ENCODE measurements at places on chromosomes 5 and 9. TPM values are rescaled to one million over a fixed set of nuclear protein-coding genes. Genes with fewer than 3 reads are reported as not detected.

GRCh38 chr5:123500471-123500870 lies 11.5 kb upstream of the CSNK1G3 start:
- ATAC-seq, result no peak

- no peak for ATAC-seq
Measured at GRCh38 chr5:149702934-149703646, 27.0 kb upstream of the PPARGC1B start.

- no peak for ATAC-seq
Measured at GRCh38 chr9:134517069-134517680, 124.4 kb upstream of the COL5A1 start.

DNA sequence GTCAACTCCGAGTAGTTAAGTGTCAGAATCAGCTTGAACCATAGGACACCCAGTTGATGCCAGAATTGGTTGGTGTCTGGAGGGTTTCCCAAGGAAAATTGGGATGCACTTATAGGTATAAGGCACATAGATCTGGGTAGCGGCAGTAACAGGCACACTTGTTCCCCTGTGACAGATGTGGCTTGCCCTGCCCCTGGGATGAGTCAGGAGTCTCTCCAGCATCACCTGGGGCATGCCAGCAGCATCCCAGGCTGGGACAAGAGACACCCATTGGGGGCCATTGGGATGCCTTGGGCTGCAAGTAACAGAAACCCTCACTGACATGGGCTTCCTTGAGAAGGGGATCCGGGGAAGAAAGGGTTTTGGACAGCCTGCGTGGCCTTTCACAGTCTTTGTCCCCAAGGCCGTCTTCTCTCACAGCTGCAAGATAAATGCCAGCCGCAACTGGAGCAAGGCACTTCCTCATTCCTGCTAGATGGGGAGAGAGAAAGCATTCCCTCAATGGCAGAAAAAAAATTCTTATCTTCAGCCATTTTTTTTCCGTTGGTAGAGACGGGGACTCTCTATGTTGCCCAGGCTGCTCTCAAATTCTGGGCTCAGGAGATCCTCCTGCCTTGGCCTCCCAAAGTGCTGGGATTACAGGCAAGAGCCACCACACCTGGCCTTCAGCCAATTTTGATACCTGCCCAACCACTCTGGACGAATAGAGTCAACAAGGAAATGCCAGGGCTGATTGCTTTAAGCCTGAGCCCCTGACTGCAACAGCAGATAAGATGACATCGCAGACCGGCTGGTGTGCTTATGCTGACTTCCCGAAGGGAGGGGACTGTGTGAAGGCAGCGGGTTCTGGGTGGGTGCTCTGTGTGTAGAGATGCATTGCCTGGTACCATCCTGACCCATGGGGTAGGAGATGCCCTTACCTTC lies 13.3 kb upstream of the RNF130 start:
- no peak for ATAC-seq

- ATAC-seq, result no peak
Measured at GRCh38 chr5:121174351-121174750, 677.3 kb upstream of the FTMT start.

GRCh38 chr9:136410500-136411287 lies at the start of the genes ENTR1 and PMPCA:
Gene ENTR1, minus strand, starts transcription at chr9:136410614. Its CDS starts 217 bp downstream, at chr9:136410397.
Gene PMPCA, plus strand, starts transcription at chr9:136410658. Its CDS starts 11 bp downstream, at chr9:136410669.
- peak; percentile 79 for ATAC-seq

- no peak for ATAC-seq
Measured at GRCh38 chr5:6465831-6466790, 17.5 kb downstream of the UBE2QL1 start.

DNA sequence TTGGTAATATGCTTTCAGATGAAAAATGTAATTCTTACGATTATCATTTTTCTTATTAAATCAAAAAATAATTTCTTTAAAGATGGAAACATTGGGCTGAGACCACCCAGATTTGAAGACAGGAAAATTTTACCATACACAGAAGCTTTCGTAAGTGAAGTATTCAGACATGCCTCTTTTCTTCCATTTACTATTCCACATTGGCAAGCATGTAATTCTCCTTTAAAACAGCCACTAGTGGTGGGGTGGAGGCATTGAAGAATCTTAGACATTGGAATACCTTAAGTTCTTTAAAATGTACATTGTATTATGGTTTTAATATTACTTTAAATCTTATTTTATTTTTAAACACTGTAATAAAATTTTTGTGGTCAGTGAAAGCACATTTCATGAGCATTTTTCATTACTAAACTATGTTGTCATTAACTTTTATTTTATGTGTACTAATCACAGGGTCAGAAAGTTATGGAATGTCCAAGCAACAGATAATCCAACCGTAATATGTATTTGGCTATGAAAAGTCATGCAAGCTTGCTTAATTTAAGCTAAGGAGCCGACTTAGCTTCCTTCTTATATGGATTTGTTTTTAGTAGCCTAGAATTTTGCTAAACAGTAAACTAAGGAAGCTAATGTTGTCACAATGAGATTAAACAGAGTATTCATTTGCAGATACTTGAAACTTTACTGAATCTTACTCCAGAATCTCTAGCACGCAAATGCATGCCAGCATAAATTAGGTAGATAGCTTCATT lies 97.4 kb upstream of the ALDH1A1 start:
- ATAC-seq, result no peak

DNA sequence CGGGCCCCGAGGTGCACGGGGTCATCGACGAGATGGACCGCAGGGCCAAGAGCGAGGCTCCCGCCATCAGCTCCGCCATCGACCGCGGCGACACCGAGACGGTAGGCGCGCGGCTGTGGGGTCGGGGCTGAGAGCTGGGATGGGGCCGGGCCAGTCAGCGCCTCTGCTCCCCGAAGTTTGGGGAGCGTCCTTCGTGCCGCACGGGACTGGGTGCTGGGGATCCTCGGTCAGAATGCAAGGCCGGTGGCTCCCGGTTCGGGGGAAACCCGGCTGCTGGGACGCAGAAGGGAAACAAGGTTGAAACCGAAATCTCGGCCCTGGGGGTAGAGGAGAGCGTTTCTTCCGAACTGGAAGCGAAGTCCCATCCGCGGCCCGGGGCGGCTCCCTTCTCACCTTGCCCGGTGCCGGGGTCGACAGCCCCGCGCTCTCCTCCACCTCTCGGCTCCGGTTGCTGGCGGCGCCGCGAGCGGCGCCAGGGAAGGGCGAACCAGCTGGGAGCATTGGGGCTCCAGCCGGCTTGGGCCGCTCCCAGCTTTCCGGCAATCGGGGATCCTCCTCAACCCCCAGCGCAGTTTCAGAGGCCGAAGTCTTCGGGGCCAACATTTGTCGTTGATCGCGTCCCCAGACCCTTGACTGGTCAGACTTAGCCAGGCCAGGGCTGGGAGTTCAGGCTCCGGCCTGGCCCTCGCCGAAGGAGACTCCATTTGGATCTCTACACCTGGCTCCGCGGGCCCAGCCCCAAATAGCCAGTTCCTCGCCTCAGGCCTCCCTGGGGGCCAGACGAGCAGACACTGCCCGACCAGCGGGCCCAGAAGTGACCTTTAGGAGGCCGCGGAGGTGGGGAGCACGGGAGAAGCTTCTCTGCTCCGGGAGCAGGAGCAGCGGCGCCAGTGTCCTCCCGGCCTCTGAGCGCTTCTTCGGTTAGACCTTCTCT lies 1.1 kb downstream of the LHX2 start:
- ATAC-seq, result no peak

DNA sequence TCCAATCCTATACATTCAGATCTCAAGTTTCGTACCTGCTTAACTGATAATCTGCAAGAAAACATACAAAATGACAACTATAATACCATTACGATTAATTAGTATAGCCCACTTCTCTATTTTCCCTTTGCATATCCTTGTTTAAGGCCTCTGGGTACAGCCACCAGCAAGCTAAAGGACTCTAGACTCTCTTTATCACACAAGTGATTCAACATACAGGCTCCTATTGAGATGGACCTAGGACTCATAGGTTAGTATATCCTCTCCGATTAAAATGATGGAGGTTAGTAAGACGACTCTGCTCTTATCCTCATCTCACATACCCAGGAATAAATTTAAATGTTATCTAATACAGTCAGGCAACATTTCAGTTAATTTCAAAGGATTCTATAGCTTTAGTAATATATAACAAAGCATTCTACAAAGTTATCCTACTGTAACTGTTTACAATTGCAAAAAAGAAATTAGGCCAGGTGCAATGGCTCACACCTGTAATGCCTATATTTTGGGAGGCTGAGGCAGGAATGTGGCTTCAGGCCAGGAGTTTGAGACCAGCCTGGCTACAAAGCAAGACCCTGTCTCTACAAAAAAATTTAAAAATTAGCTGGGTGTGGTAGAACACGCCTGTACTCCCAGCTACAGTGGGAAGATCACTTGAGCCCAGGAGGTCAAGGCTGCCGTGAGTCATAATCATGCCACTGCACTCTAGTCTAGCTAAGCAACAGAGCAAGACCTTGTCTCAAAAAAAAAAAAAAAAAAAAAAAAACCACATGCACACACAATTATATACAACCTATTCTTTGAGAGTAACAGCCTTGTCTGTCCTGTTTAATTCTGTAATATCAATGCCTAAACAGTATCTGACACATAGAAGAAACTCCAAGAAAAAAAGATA lies 15.4 kb downstream of the HAUS6 start:
- ATAC-seq, result no peak

DNA sequence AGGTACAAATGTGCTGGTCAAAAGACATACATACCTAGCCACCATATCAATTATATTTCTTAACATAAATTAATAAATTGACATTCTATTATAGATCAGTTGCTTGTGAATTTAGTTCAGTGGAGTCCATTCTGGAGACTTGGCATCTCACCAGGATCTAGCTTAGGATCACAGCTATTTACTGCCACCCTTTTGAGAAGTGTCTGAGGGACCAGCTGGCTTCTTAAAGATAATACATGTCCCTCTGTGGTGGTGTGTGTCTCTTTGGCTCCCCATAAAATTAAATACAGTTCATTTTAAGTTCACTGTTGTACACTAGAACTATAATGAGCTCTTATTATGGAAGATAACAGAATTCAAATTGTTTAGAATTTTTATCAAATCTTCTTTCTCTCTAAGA lies 290.7 kb downstream of the PRELID2 start:
- ATAC-seq, result no peak

DNA sequence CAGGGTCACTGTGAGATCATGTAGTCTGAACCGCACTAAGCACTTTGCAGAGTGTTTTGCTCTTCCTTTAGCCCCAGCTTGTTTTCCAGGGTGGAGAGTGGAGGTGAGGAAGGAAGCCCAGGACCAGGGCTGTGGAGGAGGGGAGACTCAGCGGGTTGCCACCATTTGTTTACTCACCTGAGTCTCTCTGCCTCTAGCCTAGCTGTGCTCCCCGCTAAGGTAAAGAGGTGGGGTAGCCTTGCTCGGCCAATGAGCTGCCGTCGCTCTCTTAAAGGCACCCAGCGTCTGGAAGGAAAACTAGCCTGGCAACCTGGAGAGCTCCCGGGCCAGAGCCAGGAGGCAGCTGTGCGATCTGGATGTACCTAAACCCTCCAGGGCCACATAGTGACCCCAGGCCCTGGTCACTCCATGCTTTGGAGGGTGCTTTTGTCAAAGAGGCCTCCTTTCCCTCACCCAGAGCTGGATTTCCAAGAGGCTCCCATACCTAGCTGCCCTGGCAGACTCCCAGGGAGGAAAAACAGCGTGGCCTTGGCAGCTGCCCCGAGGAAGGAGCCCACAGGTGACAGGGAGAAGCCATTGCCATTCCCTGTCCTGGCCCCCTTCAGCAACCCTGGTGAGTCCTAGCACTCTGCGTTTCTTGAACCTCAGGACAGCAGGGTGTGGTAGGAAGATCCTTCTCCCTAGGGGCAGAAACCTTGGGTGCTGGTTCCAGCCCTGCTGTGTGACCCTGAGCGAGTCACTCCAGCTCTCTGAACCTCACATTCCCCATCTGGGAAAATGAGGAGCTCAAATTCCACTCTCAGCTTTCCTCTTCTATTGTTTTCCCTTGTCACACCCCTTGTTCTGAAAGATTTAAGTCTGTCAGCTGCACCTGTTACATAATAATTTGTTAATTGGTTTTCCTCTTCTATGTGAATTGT lies 42.4 kb upstream of the LARP1 start:
- ATAC-seq, result no peak

- ATAC-seq, result no peak
Measured at GRCh38 chr5:10553476-10553875, 10.4 kb upstream of the ANKRD33B start.

DNA sequence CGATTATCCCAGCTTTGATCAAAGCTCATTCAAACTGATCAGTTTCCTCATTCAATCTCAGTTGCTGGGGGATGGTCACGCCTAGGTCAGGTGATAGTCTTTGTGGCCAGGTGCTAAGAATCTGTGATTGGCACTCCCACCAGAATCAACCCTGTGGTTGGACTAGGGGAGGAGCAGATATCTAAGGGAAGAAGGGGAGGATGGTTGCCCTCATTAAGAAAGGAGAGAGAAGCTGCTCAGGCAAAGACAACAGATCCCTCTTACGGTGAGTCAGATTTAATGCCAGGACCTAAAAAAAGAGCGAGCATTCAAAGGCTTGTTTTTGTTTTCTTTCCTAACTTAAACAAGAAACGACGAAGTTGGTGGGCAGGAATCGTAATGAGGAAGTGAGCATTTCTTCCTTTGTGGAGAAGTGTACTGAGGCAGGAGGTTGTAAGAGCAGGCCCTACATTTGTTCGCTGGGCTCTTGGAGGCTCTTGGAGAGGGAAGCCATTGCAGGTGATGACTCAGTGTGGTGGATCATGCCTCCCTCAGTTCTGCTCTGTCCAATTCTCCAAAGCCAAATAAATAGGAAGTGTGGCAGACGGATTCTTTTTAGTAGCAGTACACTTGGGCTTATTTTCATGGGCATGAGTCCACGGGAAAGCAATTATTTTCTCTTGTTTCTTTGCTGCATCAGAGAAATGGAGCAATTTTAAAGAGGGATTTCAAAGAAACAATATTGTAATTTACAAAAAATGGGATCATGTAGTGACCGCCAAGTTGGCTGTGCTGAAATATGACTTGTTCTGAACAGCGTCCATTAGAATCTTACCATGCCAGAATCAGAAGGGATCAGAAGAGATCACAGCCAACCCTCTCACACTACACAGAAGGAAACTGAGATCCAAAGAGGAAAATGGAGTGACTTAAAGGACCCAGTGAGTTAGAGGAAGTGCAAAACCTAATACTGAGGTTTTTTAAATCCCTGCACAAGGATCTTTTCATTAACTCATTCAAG lies 18.7 kb upstream of the TGFBR1 start:
- no peak for ATAC-seq

GRCh38 chr9:86356871-86357866 lies 3.0 kb upstream of the TUT7 start:
- ATAC-seq, result no peak

GRCh38 chr5:54243483-54244080 lies 66.8 kb downstream of the ARL15 start:
- ATAC-seq, result no peak

The SMIM33 gene
- 0.90 TPM for total RNA-seq

DNA sequence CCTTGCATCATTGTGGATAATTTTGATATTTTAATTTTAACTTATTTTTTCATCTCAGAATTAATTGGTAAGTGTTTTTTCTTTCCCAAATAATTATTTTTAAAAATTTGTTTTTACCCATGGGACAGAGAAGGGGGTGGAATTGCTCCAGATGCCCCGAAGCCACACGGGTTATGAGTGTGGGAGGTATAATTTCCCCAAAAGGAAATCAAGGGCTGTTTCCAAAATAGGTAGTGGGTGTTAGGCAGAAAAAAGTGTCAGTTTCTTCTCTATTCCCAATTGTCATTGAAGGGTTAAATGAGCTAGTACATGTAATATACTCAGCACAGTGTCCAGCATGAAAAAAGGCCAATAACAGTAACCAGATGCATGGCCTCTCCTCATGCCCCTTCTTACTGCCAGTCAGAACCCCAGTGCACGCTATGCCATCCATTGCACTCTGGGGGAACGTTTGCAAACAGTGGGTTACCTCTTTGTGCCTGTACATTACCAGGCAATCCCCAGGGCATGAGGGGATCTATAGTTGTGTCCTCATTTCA lies 36.4 kb upstream of the ANGPTL2 start:
- ATAC-seq, result no peak

GRCh38 chr5:90612919-90613318 lies 54.3 kb downstream of the ADGRV1 start:
- ATAC-seq, result peak; percentile 40
